ENCODE measurements at places on chromosomes 2 and 18.

- no peak for DNase-seq
Observed at GRCh38 chr2:227886149-227886548, 14.7 kb downstream of the DAW1 start.

DNA sequence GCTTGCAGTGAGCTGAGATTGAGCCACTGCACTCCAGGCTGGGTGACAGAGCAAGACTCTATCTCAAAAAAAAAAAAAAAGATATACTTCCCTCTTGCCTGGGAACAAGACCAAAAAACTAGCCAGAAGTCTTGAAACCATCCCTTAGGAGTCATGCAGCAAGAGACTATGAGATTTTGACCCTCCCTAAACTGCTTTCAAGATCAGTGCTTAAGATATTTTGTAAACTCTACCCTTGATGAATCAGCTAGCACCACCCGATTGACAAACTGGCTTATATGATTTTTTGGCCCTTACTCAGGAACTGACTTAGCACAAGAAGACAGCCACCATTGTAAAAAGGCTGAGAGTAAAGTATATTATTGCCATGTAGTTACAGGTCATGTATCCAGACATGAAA is 3.8 kb downstream of the SULT1C3 start:
- DNase-seq, result no peak

- DNase-seq, result no peak
Observed at GRCh38 chr2:165357758-165358157, 111.7 kb upstream of the CSRNP3 start.

DNA sequence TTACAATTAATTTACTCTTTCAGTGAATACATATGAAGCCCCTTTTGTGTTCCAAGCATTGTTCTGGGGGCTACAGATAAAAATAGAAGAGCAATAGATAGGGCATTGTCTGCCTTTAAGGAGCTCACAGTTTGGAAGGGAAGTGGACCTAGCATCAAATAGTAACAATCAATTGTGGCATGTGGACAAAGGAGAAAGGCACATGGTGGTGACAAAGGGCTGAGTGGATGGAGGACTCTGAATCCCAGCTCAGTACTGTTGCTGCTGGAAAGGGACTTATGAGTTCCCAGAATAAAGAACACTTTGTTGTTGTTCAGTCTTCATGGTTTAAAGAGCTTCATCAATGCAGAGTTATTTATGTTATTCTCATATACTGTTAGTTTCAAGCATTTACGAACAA is 217.7 kb downstream of the HRH4 start:
- no peak for DNase-seq

DNA sequence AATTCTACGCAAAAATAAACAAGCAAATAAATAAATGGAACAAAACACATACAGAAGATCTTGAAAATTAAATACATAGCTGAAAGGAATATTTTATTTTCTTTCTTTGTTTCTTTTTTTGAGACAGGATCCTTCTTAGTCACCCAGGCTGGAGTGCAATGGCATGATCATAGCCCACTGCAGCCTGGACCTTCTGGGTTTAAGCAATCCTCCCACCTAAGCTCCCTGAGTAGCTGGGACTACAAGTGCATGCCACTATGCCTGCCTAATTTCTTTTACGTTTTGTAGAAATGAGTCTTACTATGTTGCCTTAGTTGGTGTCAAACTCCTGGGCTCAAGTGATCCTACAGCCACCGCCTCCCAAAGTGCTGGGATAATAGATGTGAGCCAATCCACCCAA is 44.6 kb upstream of the ACTR3 start:
- DNase-seq, result no peak

GRCh38 chr2:181774685-181775084 is 94.4 kb upstream of the NEUROD1 start:
- DNase-seq, result no peak

- peak; percentile 21 for DNase-seq
Observed at GRCh38 chr2:232927032-232927792, 57.1 kb downstream of the SNORC start.

DNA sequence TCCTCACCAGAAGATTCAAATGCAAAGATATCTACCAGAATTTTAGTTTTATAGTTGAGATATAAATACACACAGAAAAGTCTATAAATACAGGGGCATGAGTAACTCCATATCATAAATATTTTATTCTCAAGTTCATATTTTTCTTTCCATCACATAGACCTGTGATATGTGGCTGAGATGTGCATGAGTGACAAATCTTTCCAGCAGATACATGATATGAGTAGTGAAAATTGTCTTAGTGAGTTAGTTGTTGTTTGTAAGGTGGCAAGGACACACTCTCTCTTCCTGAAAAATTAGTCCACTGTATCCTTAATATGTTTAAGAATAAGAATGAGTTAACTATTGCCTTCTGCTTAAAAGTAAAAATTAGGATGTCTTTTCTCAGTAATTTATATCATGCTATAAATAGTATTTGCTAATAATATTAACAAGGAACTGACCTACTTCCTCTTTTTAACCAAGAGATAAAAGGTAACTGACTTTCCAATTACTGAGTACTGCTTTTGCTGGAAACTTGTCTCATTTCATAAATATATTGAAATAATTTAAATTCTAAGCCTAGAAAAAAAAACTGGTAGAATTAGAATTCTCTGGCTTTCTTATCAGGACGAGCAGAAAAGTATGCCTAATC is 85.2 kb upstream of the SESTD1 start:
- no peak for DNase-seq

GRCh38 chr2:100813527-100813926 is 6.4 kb upstream of the NPAS2 start:
- no peak for DNase-seq

- no peak for DNase-seq
Observed at GRCh38 chr2:65161551-65162100, 31.7 kb upstream of the RAB1A start.
